ENCODE measurements at places on chromosomes 16 and 17.

GRCh38 chr17:35797370-35797769 is 1.9 kb upstream of the MMP28 start:
- DNase-seq = no peak

DNA sequence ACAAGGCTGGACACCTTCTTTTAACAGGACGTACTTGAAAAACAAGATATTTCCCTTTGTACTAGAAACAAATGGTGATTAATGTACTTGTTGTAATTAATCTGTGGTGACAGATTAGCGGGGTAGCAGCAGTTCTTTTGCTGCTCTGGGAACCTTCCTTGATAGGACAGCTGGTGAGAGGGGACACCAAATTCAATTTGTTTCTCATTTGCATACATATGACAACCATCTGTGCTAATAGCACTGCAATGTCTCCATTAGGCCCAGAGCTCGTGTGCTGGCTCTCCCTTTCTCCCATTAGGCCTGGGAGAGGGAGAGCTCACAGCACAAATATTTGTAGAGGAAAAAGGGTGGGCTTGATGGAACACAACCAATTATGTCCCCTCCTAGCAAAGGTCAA is 221.0 kb upstream of the HS3ST3A1 start:
- DNase-seq = no peak

DNA sequence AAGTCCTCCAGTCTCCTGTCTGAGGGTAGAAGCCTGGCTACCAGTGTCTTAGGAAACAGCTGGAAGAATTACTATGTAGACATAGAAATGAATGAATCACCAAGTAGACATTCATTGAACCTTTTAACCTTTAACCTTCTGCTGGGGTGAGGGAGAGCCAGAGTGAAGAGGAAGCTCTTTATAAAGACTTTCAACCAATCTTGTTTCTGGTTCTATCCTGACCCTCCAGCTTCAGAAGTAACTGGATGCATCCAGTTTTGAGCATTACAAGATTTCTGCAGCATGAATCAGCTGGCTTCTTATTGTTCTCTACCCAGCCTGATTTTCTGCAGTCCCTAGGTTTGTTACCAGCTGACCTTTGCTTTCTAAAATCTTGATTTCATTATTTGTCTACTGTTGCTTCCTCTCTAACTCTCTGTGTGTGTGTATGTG is 8.5 kb downstream of the TEKT1 start:
- no peak for DNase-seq

DNA sequence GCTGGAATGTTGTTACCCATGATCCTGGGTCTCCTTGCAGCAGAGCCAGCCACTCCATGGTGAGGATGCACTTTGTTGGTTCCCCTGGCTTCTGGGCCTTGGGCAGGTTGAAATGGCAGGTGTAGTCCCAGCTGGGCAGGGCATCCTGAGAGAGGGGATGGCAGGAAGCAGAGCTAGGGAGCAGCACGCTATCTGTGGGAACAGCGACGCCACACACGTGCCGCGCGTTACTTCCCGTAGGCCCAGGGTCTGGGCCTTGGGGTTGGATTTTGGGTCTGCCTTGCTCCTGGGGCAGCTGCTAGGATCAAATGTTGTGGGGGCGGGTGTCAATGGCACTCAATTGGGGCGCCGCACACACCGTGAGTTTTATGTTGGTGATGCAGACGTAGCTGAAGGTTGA is 368.0 kb downstream of the CPPED1 start:
- DNase-seq = no peak

DNA sequence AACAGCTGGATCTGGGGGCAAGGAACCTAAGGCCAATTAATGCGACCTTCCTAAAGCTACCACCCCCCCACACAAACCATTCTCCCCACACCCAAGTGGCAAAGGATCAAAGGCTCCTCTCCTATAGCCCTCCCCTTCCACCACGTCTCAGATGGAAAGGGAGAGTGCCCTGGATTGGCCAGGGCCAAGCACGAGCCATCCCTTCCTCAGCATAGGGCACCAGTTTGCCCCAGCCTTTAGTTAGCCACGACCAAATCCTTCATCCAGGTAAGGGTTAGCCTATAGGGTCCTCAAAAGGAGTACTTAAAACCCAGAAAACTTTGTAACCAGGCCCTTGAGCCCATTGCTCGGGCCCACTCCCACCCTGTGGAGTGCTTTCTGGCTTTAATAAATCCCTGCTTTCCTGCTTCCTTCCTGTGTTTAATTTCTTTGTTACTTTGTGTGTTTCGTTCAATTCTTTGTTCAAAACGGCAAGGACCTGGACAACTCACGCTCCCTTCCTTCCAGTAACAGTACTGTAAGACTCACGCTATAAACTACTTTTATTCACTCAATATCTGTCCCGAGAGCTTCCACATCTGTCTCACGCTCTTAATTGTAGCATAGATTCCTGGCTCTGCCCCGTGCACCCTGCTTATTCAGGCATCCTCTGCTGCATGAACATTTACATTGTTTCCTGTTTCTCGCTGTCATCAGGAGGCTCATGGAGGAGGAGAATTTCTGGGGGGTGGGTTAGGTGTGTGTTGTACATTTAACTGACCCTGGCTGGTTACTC is 62.3 kb downstream of the TNFRSF13B start:
- DNase-seq = no peak

- no peak for DNase-seq
Measured at GRCh38 chr16:23362460-23363317, 60.6 kb downstream of the SCNN1B start.

DNA sequence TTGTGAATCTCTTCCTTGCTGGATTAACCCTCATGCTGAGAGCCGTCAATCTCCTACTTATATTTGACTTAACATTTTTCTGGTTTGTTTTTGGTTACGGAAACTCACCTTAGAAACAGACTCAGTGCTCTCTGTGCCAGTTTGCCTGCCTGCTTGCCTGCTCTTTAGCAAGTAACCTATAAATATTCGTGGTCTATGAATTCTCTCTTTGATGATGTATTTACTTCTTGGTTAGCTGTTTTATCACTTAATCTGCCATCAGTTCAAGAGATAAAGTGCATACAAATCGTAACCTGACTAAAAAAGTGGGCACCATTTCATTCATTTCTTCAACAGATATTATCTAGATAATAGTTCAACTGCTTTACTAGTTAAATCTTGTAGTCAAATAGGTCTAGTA is 26.7 kb downstream of the CYB5B start:
- DNase-seq = no peak

DNA sequence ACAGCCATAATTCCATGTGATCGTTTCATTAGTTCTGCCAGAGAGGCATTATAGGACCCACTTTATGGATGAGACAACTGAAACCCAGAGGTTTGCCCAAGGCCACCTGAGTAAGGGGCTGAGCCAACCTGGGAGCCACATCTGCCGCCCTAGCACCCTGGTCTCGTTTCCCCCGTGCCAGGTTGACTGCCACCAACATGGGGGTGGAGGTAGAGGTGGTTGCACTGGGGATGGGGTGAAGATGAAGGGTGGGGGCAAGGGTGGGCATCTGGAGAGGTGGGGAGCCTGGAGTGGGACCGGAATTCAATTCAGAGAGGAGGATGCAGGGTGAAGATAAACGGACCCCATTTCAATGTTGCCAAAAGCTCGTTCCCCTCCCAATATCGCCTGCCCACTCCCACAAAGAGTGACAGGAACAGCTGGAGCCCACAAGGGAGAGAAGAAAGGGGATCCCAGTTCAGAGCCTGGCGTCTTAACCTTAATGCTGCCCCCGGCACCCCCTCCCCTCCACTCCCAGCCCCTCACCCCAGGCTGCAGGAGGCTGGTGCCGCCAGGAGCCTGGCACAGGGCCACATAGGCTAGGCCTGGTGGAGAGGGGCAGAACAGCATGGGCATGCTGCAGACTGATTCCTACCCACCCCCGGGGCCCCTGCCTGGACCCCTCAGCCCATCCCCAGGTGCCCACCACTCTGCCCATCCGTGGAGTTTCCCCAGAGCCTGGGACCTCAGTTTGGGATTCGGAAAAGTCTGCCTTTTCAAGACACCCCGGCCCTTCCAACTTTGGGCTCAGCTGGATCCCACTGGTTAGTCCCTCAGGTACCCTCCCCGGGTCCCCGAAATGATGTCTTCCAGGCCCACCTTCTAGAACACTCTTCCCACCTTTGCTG is 29.6 kb downstream of the NGFR start:
- no peak for DNase-seq

GRCh38 chr16:593406-593805 is 3.5 kb downstream of the RAB40C start:
- no peak for DNase-seq
